ENCODE measurements at places on chromosomes 2 and 18.

DNA sequence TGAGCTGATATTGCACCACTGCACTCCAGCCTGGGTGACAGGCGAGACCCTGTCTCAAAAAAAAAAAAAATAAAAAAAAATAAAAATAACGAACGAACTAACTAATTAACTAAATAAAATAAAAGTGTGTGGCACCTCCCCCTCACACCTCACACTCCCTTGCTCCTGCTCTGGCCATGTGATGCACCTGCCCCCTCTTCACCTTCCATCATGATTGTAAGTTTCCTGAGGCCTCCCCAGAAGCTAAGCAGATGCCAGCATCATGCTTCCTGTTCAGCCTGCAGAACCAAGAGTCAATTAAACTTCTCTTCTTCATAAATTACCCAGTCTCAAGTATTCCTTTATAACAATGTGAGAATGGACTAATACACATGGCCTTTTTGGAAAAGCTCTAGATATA, 232.1 kb downstream of the TGIF1 start:
- DNase-seq = no peak

- no peak for DNase-seq
Observed at GRCh38 chr2:45190481-45190942, 181.3 kb upstream of the SIX2 start.

DNA sequence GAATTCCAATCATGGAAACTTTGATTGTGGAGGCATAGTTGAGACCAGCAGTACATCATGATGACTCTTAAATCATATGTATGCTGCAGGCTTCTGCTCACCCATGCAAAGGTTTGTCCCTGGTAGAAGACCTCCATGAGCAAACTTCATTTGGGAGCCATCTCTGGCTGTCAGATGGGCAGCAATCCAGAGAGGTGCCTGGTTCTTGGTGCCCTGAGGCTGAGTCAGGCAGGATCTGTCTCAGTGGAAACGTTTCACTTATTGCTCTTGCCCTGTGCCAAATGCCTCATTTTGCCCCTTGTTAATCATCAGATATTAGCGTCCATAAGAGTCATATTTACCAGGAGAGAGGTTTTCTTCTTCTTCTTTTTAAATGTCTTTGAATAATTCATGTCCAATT, 151.5 kb upstream of the CELF4 start:
- no peak for DNase-seq

- no peak for DNase-seq
Observed at GRCh38 chr2:151363709-151364108, 6.3 kb downstream of the TNFAIP6 start.

GRCh38 chr2:72963423-72964145, 46.3 kb downstream of the EMX1 start:
- no peak for DNase-seq

- peak; percentile 23 for DNase-seq
Observed at GRCh38 chr2:242020196-242021004, 150.9 kb downstream of the RTP5 start.

DNA sequence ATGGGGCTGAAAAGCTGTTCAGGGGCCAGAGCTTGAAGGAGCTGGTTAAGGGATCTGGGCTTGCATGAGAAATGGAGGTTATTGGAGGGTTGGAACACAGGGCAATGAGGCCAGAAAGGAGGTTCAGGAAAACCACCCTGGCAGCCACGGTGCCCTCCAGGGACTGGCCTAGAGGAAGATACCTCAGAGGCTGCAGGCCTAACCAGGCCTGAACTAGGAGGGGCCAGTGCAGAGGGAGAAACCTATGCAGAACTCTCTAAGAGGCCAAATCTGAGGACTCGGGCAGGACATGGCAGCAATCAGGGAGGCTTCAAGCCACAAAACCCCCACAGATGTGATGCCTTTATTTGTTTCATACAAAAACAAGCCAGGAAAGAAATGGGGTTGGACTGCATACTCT, 66.8 kb downstream of the BIN1 start:
- no peak for DNase-seq

GRCh38 chr2:95310651-95311050, 13.5 kb downstream of the KCNIP3 start:
- DNase-seq = no peak

- DNase-seq = no peak
Observed at GRCh38 chr2:129748653-129749052, 230.8 kb upstream of the RAB6C start.

DNA sequence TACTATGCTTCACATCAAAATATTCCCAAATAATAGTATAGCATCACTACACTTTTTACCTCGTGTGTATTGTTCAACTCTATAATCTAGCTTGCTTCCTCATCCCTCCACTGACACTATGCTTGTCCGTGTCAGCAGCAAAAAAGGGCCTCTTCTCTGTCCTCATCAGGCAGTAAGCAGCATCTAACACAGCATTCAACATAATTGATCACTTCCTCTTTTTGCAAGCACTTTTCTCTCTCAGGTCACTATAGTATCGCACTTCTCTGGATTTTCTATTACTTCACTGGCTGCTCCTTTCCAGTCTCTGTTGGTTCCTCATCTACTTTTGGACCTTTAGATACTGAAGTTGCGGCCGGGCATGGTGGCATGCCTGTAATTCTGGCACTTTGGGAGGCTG, 64.9 kb upstream of the ZSWIM2 start:
- no peak for DNase-seq

- DNase-seq = no peak
Observed at GRCh38 chr2:107621186-107622165, 205.2 kb upstream of the RGPD4 start.

DNA sequence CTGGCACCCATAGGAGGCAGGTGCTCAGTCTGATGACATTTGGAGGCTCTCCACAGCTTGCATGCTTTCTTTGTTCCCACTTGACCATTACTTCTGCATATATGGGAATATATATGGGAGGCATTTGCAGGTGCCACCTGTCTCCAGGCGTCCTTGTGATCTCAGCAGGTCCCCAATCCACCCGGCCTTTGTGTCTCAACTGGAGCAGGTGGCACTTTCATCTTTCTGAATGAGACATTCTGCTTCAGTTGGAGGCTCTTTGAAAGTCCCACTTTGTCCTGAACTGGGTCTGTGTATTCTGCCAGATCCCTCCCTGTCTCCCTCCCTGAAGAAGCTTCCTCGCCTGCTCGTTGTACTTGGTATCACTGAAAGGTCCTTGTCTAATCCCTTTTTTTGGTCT, 318.1 kb upstream of the EPAS1 start:
- DNase-seq = no peak

DNA sequence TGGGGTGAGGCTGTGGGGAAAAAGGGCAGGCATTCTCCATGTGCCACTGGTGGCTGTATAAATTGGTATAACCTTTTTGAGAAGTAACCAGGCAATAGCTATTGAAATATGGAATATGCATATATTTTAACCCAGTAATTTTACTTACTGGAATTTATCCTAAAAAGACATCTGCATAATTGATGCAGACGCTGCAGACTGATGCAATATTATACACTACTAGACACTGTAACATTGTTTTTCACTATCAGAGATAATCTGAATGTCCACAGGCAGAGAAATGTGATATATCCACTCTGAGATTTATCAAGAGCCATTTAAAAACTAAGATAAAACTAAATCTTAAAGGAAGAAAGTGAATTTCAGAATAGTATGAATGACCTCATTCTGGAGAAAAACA, 14.7 kb downstream of the THOC1 start:
- no peak for DNase-seq

DNA sequence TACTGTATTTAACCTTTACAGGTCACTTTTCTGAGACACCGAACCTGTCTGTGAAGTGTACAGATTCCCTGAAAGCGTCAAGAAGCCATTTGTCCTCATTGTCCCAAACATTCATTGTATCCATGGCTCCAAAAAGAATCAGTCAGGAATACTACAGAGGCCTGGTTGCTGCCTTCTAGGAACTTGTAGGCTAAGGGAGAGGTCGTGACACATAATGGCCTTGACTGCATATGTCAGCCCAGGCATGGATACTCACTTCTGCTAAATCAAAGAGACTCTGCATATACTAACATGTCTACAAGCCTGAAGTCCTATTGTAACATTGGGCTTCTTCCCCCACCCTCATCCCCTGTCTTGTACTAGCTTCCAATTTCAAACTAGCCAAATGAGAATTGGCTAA, 40.2 kb downstream of the ONECUT2 start:
- DNase-seq = no peak

DNA sequence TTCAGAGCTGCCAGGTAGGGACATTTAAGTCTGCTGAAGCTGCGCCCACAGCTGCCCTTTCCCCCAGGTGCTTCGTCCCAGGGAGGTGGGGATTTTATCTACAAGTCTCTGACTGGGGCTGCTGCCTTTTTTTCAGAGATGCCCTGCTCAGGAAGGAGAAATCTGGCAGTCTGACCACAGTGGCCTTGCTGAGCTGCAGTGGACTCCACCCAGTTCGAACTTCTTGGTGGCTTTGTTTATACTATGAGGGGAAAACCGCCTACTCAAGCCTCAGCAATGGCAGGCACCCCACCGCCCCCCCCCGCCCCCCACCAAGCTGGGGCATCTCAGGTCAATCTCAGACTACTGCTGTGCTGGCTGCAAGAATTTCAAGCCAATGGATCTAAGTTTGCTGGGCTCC, 458.1 kb upstream of the RAB12 start:
- DNase-seq = no peak

DNA sequence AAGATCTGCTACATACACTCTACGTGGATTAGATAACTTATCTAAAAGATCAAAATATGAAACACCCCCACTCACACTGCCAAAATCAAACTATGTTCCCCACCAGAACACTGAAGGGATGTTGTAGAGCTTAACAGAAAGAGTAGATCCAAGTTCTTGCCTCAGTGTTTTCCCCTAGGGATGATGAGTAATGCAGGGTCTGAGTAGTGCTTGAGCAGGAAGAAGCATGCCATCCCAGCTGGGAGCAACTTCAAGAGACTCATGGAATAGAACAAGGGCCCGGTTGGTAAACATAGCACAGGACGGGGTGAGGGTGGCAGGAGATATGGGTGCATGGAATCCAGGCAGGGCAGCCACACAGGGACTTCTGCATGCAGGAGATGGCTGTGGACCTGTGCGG, 74.3 kb downstream of the SNTG2 start:
- DNase-seq = no peak

DNA sequence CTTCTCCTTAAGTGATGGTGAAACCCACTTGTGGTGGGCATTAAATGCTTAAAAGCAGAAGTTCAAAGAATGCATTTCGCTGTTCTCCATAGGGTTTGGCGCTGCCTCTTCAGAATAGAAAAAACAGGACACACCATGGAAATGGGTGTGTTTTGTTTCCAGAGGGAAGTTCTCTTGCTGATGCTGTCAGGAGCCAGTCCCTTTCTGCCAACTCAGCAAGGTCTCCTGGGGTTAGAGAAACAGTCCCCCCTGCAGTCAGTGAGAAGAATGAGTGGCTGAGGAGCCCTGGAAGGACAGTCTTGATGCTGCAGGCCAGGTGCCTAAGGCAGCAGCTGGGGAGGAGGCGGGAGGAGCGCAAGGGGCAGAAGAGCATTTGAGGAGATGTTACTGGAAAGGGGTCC, 37.8 kb upstream of the ASAP2 start:
- DNase-seq = no peak

DNA sequence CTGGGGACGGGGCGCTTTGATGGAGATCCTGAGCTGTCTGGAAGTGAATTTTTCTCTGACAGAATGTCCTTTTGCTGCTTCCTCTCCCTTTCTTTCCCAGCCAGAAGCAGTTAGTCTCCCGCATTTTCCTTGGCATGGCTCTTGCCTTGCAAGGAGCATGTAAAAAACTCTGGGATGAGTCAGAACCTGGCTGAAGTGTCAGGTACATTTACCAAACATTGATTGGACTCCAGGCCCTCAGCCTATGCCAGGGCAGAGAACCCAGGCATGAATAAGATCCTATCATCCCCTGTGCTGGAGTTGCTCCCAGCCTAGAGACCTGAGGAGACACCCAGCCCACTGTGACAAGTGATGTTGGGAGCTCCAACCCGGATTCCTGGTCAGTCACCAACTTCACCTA, 21.6 kb downstream of the STON1 start:
- DNase-seq = no peak

DNA sequence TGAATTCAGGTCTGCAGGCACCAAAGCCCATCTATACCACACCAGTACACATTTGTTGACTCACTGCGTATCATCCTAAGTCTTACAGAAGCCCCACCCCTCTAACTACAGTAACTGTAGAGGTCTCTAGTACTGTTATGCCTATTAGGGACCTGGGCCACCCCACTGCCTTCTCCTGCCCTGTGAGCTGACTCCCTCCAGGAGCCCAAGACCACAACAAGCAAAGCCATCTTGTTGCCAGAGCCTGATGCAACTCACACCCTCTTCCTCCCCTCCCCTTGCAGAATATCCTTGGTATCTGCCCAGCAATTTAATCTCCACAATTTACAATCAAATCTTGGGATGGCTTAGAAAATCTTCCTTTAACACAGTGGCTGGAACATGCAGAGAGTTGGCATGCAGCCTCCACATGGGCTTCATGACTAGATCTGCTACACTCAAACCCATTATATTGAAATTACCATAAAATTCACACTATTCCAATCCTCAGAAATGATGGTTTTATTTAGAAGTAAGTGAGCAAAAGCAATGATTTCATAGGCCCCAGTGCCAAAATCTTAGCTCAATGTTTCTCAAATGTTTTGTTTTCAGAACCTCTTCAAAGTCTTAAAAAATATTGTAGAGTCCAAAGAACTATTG, 17.7 kb upstream of the CYP1B1 start:
- no peak for DNase-seq

GRCh38 chr2:14194233-14194632, 438.3 kb upstream of the LRATD1 start:
- DNase-seq = no peak

DNA sequence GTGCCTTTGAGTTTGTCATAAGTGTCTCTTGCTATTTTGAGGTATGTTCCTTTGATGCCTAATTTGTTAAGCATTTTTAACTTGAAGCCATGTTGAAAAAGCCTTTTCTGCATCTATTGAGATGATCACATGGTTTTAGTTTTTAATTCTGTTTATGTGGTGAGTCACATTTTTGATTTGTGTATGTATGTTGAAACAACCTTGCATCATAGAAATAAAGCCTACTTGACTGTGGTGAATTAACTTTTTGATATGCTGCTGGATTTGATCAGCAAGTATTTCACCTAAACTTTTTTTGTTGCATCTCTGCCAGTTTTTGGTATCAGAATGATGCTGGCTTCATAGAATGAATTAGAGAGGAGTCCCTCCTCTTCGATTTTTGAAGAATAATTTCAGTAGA, 469.7 kb downstream of the CDH2 start:
- no peak for DNase-seq

GRCh38 chr2:159946326-159946999, 116.0 kb downstream of the PLA2R1 start:
- DNase-seq = no peak

DNA sequence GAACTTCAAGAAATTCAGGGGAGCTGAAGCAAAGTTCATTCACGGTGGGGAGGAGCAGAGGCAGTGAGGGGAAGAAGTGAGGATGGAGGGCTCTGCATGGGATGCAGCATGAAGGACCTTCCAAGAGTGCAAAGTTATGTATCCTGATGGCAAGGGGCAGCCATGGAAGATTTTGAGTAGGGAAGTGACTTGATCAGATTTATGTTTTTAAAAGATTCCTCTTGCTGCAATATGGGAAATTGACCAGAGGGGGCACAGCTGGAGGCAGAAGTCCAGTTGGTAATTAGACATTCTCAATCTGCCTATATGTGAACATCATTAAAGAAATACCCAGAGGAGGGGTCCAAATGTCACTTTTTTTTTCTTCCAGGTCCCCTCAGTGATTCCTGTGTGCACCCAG, 21.5 kb upstream of the ANXA4 start:
- no peak for DNase-seq
